ENCODE measurements at places on chromosomes 4 and X. TPM values are rescaled to one million over a fixed set of nuclear protein-coding genes. Genes with fewer than 3 reads are reported as not detected.

- peak overlapping the region; percentile 53 for H3K27ac ChIP-seq
- no peaks in the 10 kb centered on the region for H3K27me3 ChIP-seq
- H3K4me3 ChIP-seq: no peak overlapping the region
- no peak for DNase-seq
- H3K4me1 ChIP-seq: peaks cover under 1% of the 10 kb centered on the region
Observed at GRCh38 chr4:112141366-112142138, 3.7 kb upstream of the FAM241A start.

- H3K4me1 ChIP-seq: no peaks in the 10 kb centered on the region
- DNase-seq: no peak
- H3K27me3 ChIP-seq: no peaks in the 10 kb centered on the region
- H3K27ac ChIP-seq: no peak overlapping the region
- no peak overlapping the region for H3K4me3 ChIP-seq
- no peaks in the 10 kb centered on the region for H3K36me3 ChIP-seq
Observed at GRCh38 chr4:177895136-177895535, 452.9 kb upstream of the AGA start.

DNA sequence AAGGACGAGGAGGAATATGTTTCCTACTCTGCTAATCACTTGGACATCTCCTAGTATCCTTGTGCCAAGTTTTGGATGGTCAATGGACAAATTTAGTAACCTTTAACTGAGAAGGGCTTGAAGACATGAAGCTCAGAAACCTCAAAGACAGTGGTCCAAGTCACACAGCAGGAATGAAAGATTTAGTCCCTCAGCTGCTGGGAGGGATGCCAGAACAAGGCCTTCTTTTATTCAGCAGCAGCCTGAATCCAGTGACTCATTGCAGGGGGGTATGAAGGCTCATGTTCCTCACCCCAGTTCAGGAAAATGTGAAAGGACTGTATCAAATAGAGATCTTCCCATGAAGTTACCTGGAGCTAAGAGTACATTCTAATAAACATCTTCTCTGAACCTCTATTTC, 214.9 kb upstream of the UGT8 start:
- no peak overlapping the region for H3K4me3 ChIP-seq
- H3K27me3 ChIP-seq: no peaks in the 10 kb centered on the region
- DNase-seq: no peak
- no peaks in the 10 kb centered on the region for H3K4me1 ChIP-seq
- H3K36me3 ChIP-seq: no peaks in the 10 kb centered on the region

GRCh38 chrX:46991664-46992063, 79.4 kb downstream of the JADE3 start:
- no peaks in the 10 kb centered on the region for H3K36me3 ChIP-seq
- no peaks in the 10 kb centered on the region for H3K4me1 ChIP-seq
- no peaks in the 10 kb centered on the region for H3K27me3 ChIP-seq
- H3K4me3 ChIP-seq: no peak overlapping the region
- DNase-seq: no peak
- no peak overlapping the region for H3K27ac ChIP-seq

- H3K4me1 ChIP-seq: no peaks in the 10 kb centered on the region
- H3K4me3 ChIP-seq: no peak overlapping the region
- H3K36me3 ChIP-seq: no peaks in the 10 kb centered on the region
- H3K27me3 ChIP-seq: no peaks in the 10 kb centered on the region
Observed at GRCh38 chrX:145410622-145411021, 163.3 kb downstream of the SPANXN1 start.

- no peak overlapping the region for H3K27ac ChIP-seq
- no peak overlapping the region for H3K4me3 ChIP-seq
- no peaks in the 10 kb centered on the region for H3K4me1 ChIP-seq
- H3K27me3 ChIP-seq: no peaks in the 10 kb centered on the region
Observed at GRCh38 chr4:63618883-63619718, 790.1 kb downstream of the TECRL start.

DNA sequence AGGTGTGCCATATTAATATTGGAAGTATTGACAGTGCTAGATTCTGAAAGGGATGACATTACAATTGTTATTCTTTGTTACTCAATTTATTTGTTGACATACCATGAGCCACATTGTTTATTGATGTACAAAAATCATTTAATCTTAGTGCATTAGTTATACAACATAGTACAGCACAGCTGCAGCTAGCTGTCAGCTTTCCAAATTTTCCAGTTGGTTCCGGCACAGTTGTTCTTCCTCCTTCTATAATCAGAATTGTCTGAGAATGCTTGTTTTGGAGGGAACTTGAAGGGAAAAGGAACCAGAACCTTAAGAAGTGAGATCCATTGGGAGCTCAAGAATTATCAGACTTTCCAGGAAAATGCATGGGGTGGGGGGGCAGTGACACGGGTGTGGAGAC, 281.4 kb downstream of the ZIC3 start:
- H3K27ac ChIP-seq: no peak overlapping the region
- no peaks in the 10 kb centered on the region for H3K27me3 ChIP-seq
- no peaks in the 10 kb centered on the region for H3K36me3 ChIP-seq
- no peak overlapping the region for H3K4me3 ChIP-seq
- no peak for DNase-seq

DNA sequence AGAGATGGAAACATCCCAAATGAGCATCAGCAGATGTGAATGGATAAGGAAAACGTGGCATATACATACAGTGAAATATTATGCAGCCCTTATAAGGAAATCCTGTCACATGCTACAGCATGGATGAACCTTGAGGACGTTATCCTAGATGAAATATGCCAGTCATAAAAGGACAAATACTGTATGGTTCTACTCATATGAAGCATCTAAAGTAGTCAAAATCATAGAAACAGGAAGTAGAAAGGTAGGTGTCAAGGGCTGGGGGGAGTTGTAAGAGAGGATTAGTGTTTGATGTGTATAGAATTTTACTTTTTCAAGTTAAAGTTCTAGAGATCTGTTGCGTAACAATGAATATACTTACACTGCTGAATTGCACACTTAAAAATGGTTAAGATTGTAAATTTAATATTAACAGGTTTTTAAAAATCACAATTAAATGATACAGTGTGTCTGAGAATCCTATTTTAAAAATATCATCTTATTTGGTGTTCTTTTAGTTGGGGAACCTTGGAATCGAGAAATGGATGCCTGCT, 58.5 kb downstream of the KDM6A start:
- H3K27me3 ChIP-seq: no peaks in the 10 kb centered on the region
- no peaks in the 10 kb centered on the region for H3K36me3 ChIP-seq
- peaks cover 12% of the 10 kb centered on the region for H3K4me1 ChIP-seq
- no peak overlapping the region for H3K27ac ChIP-seq

- no peak overlapping the region for H3K4me3 ChIP-seq
- no peaks in the 10 kb centered on the region for H3K27me3 ChIP-seq
- H3K4me1 ChIP-seq: peaks cover 9% of the 10 kb centered on the region
- peak overlapping the region; percentile 98 for H3K27ac ChIP-seq
Observed at GRCh38 chr4:82899374-82900065, 1.0 kb upstream of the THAP9 start.

DNA sequence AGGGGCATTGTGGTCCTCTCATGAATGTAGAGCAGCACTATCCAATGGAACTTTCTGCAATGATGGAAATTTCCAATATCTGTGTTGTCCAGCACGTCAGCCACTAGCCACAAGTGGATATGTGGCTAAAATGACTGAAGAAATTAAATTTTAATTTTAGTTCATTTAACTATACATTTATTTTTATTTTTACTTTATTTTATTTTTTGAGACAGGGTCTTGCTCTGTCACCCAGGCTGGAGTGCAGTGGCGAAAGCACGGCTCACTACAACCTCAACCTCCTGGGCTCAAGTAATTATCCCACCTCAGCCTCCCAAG, 13.3 kb upstream of the RBBP7 start:
- DNase-seq: no peak
- no peaks in the 10 kb centered on the region for H3K36me3 ChIP-seq
- H3K4me1 ChIP-seq: no peaks in the 10 kb centered on the region

DNA sequence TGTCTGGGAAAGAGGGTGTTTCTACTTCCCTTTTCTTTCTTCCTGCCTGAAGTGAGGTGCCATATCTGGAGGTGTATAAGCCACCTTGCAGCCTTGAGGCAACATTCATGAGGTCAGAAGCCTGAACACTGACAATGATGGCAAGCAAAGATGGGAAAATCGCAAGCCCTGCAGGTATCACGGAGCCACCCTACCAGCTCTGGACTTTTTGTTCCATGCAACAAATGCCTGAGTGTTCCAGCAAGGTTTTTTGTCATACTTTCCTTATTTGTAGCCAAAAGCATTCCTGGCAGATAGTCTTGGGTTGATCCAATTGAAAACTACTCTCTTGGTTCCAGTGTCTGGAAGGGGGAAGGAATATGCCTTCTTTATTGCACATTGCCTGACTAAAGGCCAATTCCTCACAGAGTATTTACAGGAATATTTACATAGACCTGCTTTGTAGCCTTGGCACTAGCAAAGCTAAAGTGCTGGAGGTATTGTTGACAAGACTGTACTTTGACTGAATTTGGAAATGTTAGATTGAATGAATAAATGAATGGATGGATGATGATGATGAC, 14.4 kb upstream of the SOD3 start:
- peaks cover 11% of the 10 kb centered on the region for H3K4me1 ChIP-seq
- no peaks in the 10 kb centered on the region for H3K36me3 ChIP-seq
- H3K27me3 ChIP-seq: no peaks in the 10 kb centered on the region
- H3K4me3 ChIP-seq: no peak overlapping the region

DNA sequence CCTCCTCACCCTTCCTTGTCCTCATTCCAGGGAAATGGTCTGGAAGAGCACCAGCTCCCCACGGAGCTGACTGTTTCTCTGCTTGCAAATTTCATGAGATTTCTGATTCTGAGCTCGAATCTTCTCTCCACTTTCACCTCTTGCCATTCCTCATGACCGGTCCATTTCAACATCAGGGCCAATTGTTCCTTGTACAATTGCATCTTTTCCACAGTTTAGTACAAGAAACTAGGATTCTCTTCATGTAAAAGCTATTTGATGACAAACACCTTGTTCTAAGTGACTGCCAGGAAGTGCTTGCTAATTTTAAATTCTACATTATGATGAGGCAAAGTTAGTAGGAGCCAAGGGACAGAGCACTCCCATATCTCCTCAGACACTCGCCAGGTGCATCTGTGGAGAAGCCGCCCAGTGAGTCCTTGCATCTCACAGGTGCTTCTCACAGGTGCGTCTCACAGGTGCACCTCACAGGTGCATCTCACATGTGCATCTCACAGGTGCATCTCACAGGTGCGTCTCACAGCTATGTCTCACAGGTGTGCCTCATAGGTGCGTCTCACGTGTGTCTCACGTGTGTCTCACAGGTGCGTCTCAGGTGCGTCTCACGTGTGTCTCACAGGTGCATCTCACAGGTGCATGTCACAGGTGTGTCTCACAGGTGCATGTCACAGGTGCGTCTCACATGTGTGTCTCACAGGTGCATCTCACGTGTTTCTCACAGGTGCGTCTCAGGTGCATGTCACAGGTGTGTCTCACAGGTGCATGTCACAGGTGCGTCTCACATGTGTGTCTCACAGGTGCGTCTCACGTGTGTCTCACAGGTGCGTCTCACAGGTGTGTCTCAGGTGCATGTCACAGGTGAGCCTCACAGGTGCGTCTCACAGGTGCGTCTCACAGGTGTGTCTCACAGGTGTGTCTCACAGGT, 3.0 kb upstream of the PDE6B start:
- no peak overlapping the region for H3K27ac ChIP-seq
- no peaks in the 10 kb centered on the region for H3K27me3 ChIP-seq
- no peaks in the 10 kb centered on the region for H3K36me3 ChIP-seq
- H3K4me1 ChIP-seq: peaks cover 10% of the 10 kb centered on the region

- H3K4me3 ChIP-seq: no peak overlapping the region
- DNase-seq: peak; percentile 59
- peaks cover 5% of the 10 kb centered on the region for H3K36me3 ChIP-seq
Observed at GRCh38 chr4:184408684-184409081, 65.7 kb downstream of the IRF2 start.

GRCh38 chr4:181933471-181933870, 309.7 kb upstream of the TENM3 start:
- H3K27me3 ChIP-seq: no peaks in the 10 kb centered on the region
- H3K27ac ChIP-seq: no peak overlapping the region
- no peaks in the 10 kb centered on the region for H3K36me3 ChIP-seq

DNA sequence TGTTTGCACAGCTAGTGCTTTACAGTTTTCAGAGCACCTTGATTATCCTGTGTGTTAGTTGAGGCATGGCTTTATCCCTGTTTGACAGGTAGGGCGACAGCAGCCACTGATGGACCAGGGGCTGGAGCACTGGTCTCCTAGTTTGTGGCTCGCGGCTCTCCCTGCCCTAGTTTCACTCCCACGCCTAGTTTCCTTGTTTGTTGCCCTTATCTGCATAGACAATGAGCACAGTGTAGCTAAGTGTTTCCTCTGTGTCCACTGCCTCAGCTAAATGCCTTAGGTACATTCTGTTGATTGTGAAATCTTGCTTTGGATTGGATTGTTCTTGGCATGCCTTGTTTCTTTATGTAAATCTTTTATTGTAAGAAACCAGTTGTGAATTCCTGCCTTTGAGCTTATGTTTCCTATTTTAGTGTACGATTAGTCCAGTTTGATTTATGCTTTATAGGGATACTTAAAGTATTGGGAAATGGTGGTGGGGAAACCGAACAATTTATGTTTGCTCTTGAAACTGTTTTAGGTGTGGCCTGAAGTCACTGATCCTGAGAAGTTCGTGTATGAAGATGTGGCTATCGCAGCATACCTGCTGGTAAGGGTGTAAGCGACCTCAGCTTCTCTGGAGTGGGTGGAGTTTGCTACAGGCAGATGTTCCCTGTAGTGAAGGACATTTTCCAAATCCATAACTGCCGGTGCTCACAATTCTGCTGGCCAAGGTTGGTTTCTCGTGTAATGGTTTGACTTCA, 11.0 kb downstream of the TRMT44 start:
- peaks cover 17% of the 10 kb centered on the region for H3K36me3 ChIP-seq
- no peaks in the 10 kb centered on the region for H3K4me1 ChIP-seq
- no peak for DNase-seq
- no peaks in the 10 kb centered on the region for H3K27me3 ChIP-seq

- no peaks in the 10 kb centered on the region for H3K27me3 ChIP-seq
- no peaks in the 10 kb centered on the region for H3K4me1 ChIP-seq
- no peak overlapping the region for H3K27ac ChIP-seq
- no peak for DNase-seq
- H3K4me3 ChIP-seq: no peak overlapping the region
Observed at GRCh38 chrX:133435544-133436124, 20.3 kb upstream of the GPC4 start.

- H3K36me3 ChIP-seq: no peaks in the 10 kb centered on the region
- H3K4me1 ChIP-seq: no peaks in the 10 kb centered on the region
- no peak overlapping the region for H3K4me3 ChIP-seq
- H3K27me3 ChIP-seq: no peaks in the 10 kb centered on the region
- DNase-seq: peak; percentile 46
Observed at GRCh38 chr4:155679343-155679742, 12.7 kb downstream of the GUCY1A1 start.

GRCh38 chr4:142379277-142380051, 466.6 kb downstream of the INPP4B start:
- peaks cover 17% of the 10 kb centered on the region for H3K4me1 ChIP-seq
- H3K27ac ChIP-seq: peak overlapping the region; percentile 26
- no peak overlapping the region for H3K4me3 ChIP-seq
- no peaks in the 10 kb centered on the region for H3K27me3 ChIP-seq

Gene SLC38A5
- 50.9 TPM for total RNA-seq

Gene PCDH7
- total RNA-seq: 55.0 TPM

Gene CCDC160
- not detected for total RNA-seq

Gene PHEX
- 3.8 TPM for total RNA-seq
